ENCODE measurements at places on chromosomes 1 and 21.

- no peak for DNase-seq
These were observed 93.2 kb downstream of the CTH start for GRCh38 chr1:70504176-70504820.

DNA sequence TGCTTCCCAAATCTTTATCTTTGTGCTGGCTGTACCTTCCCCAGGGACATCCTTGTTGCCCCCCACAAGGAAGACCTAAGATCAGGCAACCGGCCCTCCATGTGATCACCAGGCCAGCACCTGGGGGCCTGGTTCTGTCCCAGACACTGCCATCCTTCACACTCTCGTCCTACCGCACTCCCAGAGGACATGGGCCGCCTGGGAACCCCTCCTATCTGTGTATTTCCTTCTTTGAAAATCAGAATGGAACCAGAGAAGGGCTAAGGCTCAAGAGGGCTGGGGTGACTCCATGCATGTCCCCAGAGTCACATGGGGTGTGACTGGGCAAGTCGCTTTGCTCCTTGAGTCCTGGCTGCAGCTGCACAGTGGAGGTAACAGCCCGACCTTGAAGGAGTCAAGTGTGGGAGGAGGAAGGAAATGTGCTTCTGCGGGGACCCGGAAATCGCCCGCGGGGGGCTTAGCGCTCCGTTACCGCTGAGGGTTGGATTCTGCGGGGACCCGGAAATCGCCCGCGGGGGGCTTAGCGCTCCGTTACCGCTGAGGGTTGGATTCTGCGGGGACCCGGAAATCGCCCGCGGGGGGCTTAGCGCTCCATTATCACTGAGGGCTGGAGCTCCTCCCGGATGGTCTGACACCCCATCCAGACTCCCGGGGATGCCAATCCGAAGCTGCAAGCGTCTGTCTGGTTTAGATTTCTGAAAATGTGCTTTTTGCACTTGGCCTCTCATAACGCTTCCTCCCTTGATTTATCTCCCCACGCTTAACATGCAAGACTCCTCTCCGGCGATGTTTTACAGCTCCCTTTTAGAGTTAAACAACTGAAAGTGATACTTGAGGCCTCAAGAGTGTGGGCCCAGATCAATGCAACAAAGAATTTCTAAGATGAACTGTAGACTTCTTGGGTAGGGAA lies 278.9 kb downstream of the NPHP4 start:
- DNase-seq = no peak

GRCh38 chr1:174964972-174965361 lies 34.8 kb upstream of the CACYBP start:
- DNase-seq = no peak

GRCh38 chr1:116988908-116989307 lies 12.7 kb upstream of the CD101 start:
- no peak for DNase-seq

GRCh38 chr1:109669246-109669948 lies 1.5 kb downstream of the GSTM2 start:
- no peak for DNase-seq

DNA sequence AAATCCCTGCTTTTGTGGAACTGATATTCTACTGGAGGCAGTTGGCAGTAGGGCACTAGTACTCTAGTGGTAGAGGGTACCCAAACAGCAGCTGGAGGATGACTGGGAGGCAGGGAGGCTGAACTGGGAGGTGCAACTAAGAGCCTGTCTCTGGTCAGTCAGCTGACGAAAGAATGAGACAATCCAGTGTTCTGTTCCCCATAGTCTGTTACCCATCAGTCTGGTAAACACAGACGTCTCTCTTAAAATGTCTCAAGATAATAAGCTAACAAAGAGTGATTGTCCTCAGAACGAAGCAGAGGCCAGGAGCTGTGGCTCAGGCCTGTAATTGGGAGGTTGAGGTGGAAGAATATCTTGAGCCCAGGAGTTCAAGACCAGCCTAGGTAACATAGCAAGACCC lies 30.4 kb downstream of the TFAP2E start:
- DNase-seq = no peak

- DNase-seq = no peak
These were observed 402.6 kb upstream of the NFIA start for GRCh38 chr1:60679524-60680375.

GRCh38 chr1:22582661-22583635 lies 19.7 kb downstream of the EPHA8 start:
- DNase-seq = no peak

GRCh38 chr21:43702785-43703034 lies 16.2 kb upstream of the PDXK start:
- no peak for DNase-seq

DNA sequence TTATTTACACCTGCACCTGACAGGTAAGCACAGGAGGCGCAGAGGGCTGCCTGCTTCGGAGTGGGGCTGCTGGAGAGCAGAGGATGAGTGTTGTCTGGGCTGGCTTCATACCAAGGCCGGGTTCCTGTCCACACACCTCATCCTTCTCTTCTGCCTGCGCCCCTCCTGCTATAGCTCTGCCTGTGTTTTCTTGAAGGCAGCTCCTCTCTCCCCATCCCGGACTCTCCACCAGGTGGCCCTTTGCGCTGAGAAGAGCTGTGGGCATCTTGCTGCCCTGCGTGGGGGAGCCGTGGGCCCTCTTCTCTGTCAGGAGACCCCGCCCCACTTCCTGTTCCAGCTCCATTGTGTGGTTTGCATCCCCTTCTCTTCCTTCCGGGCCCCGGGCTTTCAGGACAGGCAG lies 35.0 kb downstream of the ARHGEF10L start:
- no peak for DNase-seq
